ENCODE measurements at places on chromosomes 3 and 15.
A peak's percentile ranks its signal among the peaks of the same experiment; 100 is the strongest.

- no peak for DNase-seq
Measured at GRCh38 chr3:179450901-179451264, 387 bp downstream of the GNB4 start.

DNA sequence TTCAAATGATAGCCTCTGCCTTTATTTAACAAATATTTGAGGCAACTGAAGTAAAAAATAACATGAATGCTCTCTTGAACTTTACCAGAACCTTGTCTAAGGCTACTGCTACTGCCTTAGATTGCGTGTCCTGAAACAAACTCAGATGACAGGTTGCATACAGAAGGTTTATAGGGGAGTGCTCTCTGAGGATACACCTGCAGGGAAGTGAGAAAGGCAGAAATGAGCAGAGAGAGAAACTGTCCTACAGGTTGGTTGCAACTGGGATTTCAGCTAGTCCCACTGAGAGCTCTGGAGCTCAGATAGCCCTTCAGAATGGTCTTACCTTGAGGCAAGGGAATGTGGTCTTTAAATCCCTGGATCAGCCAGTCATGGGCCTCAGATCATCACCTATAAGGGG is 165.5 kb downstream of the IL5RA start:
- DNase-seq, result no peak

GRCh38 chr3:68771681-68772080 is 160.7 kb downstream of the TAFA4 start:
- DNase-seq, result no peak

GRCh38 chr3:159791336-159791735 is 197.3 kb upstream of the IL12A start:
- DNase-seq, result no peak

GRCh38 chr15:77982127-77982490 is 95.4 kb downstream of the TBC1D2B start:
- DNase-seq, result no peak

GRCh38 chr3:160163229-160163878 is 61.9 kb upstream of the C3orf80 start:
- peak; percentile 45 for DNase-seq

GRCh38 chr3:58434990-58435389 is 1.4 kb upstream of the PDHB start:
- DNase-seq, result no peak

DNA sequence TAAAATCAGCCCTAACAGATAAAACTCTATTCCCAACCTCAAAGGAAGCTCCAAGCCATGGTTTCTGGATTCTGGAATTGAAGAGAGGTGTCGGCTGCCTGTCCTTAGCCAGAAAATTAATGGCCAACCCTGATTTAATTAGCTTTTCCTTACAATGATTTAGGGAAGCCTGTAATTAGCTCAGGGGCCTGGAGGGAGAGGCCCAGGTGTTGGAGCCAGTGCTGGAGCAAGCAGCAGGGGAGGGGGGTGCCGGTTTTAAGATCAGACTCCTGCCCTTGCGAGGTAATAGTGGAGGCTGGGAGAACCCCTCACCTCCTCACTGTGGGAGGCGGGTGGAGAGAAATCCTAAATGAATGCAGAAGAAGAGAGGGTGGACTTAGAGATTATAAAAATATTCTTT is 14.7 kb upstream of the ATP2B2 start:
- no peak for DNase-seq

DNA sequence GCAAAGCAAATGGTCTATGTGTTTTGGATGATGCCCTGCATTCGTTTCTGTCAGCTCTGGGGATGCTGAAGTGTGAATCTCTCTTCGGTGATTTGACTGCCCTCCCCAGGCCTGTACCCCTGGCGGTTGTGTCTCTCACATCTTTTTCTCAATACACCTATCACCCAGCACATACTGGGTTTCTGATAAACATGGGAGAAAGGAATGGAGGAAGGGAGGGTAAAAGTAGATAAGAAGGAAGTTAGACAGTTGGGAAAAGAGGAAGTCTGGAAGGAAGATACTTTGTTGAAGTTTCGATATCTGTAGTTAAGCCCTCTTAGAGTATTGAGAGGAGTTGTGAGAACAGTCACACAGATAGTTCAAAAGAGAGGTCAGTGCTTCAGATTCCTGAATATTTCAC is 35.8 kb upstream of the LRTM1 start:
- no peak for DNase-seq

DNA sequence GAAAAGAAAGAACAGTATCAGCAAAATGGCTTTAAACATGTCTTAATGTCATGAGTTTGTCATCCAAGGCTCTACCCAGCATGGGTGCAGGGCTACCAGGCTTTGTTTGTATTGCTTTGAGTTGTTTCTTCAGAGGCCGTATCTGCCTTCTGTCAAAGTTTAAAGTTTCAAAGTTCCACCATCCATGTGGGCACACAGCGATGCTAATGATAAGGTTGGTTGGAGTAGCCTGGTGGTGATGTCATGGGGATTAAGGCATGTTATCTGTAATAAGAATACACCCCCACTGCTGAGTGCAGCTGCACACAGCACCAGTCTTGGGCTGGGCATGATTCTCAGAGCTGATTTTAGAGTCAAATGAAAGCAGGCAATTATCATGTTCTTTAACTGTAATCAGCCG is 72.0 kb upstream of the LRTM1 start:
- DNase-seq, result no peak

GRCh38 chr15:101500865-101501551 is 11.5 kb upstream of the PCSK6 start:
- no peak for DNase-seq

DNA sequence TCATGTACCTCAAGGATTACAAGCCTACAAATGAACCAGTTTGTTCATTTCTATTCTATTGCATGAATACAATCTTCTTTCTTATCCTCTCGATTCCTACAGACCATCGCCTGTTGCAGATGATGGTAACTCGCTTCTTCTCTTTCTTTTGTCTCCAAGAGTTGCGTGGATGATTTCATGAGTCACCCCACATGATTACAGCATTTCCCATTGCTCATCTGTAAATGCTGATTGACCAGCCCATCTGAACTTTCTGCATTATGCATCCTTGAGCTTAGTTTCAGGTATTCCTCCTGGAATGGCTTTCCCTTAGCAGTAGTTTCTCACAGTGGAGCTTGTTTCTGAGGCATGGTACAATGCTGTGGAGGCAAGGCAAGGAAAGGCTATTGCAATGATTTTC is 109.6 kb upstream of the TOPAZ1 start:
- DNase-seq, result no peak

DNA sequence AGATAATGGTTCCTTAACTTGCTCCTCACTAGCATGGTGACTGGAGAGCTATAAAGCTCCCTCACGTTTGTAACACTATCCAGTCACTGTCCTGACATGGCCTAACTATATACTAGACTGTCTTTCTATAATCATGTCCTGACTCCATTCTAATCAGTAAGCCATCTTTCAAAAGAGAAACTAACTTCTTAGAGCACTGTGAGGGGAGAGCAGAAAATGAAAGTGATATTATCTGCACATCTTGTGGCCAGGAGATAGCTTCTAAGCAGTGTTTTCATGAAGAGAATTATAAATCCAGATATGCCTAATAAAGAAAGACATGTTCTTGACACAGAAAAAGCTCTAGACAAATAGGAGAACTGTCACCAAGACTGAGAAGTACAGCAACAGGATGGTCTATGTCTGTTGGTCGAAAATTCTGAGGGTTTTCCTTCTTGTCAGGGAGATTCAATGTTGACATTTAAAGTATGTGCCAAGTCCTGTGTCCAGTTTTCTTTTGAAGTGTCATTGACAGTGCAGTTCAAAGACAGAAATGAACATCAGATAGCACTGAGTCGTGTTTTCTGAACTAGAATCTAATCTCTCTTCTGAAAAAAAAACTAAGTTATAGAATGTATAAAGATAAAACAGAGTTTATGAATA is 230.6 kb upstream of the PEX5L start:
- DNase-seq, result no peak

- DNase-seq, result no peak
Measured at GRCh38 chr15:70902107-70902506, 9.5 kb downstream of the LRRC49 start.

DNA sequence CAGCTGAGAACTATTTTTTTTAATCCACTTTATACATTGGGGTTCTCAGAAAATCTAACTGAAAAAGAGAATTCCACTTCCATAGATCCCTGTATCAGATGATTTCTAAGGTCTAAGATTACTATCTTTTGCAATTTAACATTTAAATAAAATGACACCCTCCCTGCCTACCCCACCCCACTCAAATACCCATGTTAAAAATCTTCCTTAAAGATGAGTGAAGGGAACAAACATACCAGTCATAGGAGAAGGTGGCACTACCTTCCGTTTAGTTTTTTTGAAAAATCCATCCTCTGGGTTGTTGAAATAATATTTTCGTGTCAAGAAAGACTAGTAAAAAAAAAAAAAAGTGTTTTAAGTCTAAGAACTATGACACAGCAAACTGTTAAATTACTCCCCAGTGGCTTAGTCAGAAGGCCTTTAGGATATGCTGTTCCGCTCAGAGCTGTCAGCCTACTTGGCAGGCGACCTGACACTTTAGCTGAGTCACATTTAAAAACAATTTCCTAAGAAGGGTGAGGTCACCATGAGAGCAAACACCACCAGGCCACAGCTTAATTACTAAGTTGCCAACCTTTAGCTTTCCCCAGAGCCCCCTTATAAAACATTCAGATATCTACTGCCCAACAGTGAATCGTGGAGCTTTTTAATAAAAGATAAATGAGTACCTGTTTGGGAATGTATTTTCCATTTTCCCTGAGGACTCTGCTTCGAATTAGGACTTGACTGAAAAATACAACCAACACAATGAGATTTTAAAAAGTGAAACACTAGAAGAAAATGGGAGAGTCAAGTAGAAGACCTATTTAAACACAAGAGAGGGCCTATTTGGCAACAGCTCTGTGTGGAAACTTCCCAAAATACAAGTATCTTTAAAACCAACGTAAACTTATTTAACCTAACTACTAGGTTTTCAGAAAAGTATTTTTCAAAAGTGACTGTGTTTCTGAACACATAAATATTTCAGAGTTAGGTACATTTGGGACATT is 9.6 kb downstream of the EMC3 start:
- no peak for DNase-seq

DNA sequence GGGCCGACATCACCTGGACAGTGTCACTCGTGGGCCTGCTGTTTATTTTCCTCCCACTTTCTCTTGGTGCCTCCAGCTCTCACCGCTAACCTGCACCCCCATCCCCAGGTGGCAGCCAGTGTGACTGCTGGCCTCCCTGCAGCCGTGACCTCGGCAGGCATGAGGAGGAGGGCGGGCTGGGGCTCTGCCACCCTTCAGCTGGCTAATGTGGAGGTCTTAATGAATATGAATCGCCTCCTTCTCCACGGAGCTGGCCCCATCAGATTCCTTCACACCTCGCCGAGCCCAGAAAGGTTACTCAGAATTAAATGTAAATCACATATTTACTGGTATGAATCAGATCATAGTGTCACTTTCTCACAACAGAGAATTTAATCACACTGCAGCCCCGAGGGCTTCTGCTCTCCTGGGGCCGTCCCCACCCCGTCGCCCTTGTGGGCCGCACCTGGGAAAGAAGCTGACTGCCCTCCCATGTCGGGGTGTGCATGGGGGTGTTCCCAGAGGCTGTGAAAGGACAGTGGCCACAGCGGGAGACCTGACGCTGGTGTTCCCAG is 171.1 kb upstream of the TLE3 start:
- no peak for DNase-seq

DNA sequence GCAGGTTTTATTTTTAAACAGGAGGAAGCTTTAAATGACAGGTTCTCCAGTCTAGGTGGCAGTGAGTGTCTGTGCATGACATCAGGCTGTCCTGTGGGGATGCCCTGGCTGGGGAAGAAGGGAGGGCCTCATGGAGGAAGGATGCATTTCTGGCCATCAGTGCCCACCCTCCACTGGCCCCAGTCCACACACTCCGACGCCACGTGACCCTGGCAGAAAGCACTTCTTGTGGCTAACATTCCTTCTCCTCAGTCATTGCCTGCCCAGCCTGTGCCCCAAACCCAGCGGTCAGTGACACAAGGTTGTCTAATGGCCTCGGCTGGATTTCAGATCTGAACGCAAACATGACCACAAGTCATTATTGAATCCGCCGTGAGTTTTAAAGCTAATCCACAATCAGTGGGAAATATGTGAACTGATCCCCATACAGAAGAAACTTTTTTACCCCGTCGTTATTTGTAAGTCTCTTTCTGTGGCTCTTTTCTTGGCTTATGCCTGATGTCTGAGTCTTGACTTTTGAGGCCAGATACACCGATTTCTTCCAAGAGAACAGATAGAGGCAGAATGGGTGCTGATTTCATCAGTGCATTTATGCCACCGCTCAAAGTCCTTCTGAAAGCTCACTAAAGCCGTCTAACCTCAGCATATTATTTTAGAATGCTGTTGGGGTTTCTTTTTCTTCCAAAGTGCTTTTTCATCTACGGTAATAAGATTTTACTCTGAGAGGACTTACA is 17.3 kb upstream of the LRRK1 start:
- DNase-seq, result no peak

DNA sequence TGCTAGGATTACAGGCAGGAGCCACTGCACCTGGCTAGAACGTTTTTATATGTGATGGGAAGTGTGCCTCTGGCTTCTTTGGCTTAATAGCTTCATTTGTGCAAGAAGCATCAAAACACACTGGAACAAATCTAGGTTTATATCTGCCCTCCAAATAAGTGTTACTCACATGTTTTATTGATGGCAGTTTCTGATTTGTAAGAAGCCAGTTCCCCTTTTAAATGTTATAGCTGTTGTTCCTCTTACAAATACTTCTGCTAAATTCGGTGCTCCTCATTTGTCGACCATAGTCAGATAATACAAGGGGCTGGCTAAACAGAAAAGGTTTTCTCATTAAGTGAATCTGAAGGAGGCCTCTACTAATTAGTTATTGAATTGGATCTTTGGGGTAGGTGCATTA is 307.1 kb upstream of the SEMA6D start:
- DNase-seq, result no peak

DNA sequence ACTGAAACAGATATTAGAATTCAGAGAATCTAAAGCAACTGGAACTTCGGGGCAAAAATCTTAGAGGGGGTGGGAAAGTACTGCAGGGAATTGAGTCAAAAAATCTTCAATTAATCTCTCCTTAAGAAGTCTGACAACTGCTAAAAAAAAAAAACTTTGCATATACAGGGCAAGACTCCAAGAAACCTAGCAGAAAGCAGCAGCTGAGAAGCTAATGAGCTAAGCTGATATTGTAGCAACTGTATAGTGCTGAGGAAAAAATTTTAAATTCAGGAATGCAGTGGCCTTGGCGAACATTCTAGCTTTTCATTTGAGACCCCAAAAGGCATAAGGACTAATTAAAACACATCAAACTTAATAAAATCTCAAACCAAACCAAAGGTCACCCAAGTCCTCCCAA is 113.6 kb downstream of the SCAPER start:
- no peak for DNase-seq

- peak; percentile 48 for DNase-seq
Measured at GRCh38 chr3:96319166-96319565, 495.2 kb upstream of the EPHA6 start.

DNA sequence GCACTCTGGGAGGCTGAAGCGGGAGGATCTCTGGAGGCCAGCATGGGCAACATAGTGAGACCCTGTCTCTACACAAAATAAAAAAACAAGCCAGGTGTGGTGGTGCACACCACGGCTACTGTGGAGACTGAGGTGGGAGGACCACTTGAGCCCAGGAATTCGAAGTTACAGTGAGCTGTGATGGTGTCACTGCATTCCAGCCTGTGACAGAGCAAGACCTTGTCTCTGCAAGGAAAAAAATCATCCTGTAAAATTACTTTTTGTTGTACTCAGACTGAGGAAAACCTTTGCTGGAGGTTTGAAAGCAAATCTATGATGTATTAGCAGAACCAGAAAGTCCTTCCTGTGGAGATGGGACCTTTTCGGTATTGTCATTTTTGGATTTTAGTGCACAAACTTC is 63.3 kb downstream of the ATP1B3 start:
- DNase-seq, result no peak

- no peak for DNase-seq
Measured at GRCh38 chr3:23549148-23549910, 256.4 kb upstream of the UBE2E1 start.

- DNase-seq, result peak; percentile 78
Measured at GRCh38 chr3:5187920-5188418, 462 bp downstream of the EDEM1 start.
